ENCODE measurements at places on chromosomes 6 and 20.

DNA sequence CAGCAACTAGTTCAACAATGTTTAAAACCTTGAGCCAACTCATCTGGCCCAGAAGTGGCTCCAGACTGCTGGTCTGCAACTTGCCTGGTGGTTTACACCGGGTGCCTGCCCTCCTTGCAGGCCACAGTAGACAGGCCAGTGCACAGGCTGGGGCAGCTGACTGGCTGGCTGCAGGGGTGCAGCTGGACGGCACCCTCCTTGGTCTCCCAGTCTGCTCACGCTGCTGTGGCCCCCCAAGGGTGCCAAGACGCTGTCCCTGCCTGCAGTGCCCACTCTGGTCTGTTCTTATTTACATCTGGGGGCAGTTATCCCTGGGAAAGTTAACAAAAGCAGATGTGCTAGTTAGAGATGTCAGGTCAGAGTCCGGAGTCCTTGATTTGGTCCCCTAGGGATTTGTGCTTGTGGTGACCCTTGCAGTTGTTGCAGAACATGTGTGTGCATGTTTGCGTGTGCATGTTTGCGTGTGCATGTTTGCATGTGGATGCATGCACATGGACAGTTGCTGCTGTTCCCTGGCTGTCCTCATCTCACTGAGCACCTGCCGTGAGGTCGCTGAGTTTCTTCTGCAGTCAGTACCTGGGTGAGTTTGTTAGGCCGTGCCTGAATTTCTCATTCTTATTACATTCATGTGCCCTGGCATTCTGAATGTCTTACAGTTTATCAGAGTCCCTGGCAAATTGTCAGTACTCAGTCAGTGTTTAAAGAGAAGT, 48.2 kb upstream of the IRF4 start:
- no peak for DNase-seq

- no peak for DNase-seq
These were observed 86.2 kb upstream of the NFATC2 start for GRCh38 chr20:51628533-51629398.

GRCh38 chr6:10323018-10323417, 91.9 kb downstream of the TFAP2A start:
- no peak for DNase-seq

DNA sequence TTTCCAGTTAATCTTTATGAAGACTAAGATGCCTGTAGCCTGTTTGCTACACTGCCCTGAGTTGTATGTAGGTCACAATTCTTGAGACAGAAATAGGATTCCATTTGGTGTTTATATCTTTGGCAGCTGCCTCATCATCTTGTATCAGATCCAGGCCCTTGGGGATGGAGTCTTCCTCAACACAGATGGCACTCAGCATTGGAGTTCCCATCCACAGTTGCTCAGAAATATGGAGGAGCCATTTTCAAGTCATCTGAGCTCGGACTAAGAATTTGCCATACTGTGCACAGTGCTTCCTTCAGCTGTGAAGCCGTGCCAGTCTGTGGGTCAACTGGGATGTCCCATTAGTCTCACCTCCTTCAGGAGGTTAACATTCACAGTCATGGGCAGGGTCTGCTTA, 156.6 kb downstream of the ZDHHC14 start:
- DNase-seq, result no peak

DNA sequence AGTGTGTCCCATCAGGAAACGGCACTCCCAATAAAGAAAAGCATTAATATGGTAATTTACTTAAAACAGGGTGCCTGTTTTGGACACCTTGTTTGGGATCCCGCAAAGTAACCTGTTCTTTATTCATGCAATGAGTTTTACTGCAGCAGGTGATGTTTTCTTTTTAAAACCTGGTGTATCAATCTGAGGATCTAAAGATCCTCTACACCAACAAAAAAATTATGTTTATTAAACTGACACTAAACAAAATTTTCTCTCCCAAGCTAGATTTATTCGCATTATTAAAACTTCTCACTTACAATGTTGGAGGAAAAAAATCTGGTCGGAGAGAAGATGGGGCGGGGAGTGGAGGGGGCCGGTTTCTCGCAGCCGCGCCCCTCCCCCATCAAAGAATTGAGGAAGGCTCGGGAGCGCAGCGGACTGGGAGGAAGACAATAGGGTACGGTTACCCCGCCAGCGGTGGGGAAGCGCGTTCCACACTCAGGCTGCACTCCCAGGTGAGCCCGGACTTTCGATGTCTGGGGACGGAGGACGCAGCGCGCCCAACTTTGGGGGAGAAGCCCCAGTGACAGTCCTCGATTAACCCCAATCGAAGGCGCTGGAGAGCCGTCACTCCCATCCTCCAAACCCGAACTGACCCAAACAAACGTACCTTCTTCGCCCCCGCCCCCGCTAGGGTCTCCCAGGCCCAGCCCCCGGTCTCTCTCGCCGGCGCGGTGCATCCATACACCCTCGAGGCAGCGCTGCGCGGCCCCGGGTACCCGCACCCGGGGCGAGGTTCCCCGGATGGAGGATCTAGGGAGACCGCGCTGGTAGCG, 1.3 kb downstream of the CD24 start:
- no peak for DNase-seq
